Activated T-helper 2 cell treated with anti-CD3 and anti-CD28 coated beads, Interferon-gamma antibody, Interleukin-2, Interleukin-4, amounts not matched to agents 10 μg/mL and 5 μg/mL and 100 μg/mL, durations not matched to agents 14 hours and 24 hours and 36 hours (primary cell): ENCODE measurements at places on chromosomes 5 and 9. TPM values are rescaled to one million over a fixed set of nuclear protein-coding genes. Genes with fewer than 3 reads are reported as not detected.

DNA sequence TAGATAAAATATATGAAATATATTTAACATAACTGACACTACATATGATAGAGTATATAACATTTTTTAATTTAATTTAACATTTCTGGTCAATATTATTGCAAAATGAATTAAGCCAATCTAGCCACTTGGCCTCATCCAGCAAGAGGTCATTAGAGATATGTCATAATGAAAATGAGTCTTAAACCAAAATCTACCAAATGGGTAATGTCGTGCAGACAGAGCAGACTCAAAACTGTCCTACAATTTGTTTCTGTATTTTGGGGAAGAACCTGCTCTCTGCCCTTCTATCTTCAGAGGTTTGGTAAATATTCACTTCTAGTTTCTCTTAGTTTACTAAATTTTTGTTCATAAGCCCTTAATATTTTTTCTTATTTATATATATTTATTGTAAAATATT, 61.4 kb downstream of the ARHGEF28 start:
- no peak for DNase-seq

DNA sequence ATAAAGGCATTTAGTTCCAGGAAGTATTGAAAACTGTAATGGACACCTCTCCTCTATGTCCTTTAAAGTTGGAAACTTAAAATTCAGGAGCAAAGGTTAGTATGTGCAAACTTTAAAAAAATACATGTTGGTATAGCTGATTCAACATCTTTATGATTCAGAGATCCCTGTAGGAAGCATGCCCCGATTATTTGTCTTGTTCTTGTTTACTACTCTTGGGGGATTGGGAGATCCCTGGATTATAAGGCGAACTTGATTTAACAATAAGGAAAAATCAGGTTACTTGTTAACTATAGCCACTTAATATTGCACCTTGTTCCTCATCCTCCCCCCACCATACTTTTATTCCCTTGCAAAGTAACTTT, 1.7 kb downstream of the F2RL1 start:
- no peak for DNase-seq

DNA sequence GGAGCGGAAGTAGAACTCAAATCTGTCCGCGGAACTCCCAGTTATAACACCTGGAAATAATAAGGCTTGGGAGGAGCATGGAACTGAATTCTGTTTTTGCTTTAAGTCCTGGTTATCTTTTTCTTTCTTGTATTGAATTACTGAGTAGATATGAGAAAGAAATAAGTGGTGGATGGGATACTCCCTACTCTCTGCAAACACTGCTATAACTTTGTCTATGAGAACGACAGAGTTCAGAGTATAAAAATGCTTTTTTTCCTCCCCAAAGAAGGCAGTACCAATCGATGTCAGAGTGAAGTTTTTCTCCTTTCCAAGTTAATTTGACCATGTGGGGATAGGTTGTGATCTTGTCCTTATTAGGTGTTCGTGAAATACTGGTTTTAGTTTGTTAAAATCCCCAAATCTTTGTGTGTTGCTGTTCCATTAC, 1.2 kb downstream of the RIC1 start:
- no peak for DNase-seq

GRCh38 chr5:8843771-8844170, 702.1 kb downstream of the SEMA5A start:
- no peak for DNase-seq

Gene AGXT2
- not detected in 2 replicates for total RNA-seq

Gene ENTPD2
- not detected in 2 replicates for total RNA-seq
